ENCODE measurements at places on chromosomes 13 and 19.

DNA sequence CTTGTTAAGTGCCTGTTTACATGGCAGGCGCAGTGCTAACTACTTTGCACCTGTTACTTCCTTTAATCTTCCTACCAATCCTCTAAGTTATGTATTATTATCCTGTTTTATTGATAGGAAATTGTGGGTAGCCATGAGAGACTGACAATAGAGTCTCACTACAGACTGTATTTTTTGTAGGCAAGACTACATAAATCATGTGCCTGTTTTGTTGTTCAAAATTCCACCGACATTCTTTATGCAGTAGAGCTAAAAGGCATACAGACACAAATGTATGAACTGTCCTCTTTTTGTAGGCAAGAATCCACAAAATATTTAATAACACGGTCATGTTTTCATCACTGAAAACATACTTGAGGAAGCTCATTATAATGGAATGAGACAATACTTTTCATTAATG lies 205.5 kb downstream of the NALCN start:
- no peak for ATAC-seq

GRCh38 chr19:7507884-7508283 lies 8.0 kb upstream of the ZNF358 start:
- peak; percentile 18 for ATAC-seq

GRCh38 chr13:101846249-101846648 lies 393.8 kb downstream of the ITGBL1 start:
- no peak for ATAC-seq

DNA sequence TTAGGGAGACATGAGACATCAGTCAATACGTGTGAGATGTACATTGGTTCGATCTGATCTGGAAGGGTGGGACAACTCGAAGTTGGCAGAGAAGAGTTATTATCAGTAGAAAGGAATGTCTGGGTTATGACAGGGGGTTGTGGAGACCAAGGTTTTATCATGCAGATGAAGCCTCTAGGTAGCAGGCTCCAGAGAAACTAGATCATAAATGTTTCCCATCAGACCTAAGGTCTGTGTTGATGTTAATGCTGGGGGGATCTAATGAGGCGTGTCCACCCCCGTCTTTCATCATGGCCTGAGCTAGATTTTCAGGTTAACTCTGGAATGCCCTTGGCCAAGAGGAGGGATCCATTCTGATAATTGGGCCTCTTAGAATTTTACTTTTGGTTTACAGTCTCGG lies 187.0 kb upstream of the KL start:
- no peak for ATAC-seq
